ENCODE measurements at places on chromosomes 16 and 17. TPM values are rescaled to one million over a fixed set of nuclear protein-coding genes. Genes with fewer than 3 reads are reported as not detected.

CBLN1 gene
- not detected for total RNA-seq

COQ9 gene
- total RNA-seq = 39.8 TPM

CLEC10A gene
- total RNA-seq = not detected

LRRC75A gene
- total RNA-seq = 2.0 TPM

GUCY2D gene
- not detected for total RNA-seq

PRR14 gene
- total RNA-seq = 78.6 TPM

KCNH4 gene
- 0.15 TPM for total RNA-seq

KAT8 gene
- 67.7 TPM for total RNA-seq

DNA sequence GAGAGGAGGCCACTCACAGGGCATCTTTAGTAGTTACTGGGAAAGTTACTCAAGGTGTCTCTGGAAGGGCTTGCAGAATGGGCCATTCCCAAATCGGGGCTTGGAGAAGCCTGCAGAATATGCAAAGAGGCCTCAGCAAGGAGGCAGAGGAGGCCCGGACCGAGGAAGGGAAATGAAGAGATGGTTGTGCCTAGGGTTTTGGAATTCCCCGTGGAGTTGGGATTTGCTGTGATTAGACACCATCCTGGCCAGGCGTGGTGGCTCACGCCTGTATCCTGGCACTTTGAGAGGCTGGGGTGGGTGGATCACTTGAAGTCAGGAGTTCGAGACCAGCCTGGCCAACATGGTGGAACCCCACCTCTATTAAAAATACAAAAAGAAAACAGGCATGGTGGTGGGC, 193.0 kb downstream of the IRF8 start:
- DNase-seq = no peak

- no peak for DNase-seq
Observed at GRCh38 chr17:7475764-7476422, 3.5 kb downstream of the ZBTB4 start.

GRCh38 chr17:31835984-31836383, 23.1 kb downstream of the COPRS start:
- no peak for DNase-seq

DNA sequence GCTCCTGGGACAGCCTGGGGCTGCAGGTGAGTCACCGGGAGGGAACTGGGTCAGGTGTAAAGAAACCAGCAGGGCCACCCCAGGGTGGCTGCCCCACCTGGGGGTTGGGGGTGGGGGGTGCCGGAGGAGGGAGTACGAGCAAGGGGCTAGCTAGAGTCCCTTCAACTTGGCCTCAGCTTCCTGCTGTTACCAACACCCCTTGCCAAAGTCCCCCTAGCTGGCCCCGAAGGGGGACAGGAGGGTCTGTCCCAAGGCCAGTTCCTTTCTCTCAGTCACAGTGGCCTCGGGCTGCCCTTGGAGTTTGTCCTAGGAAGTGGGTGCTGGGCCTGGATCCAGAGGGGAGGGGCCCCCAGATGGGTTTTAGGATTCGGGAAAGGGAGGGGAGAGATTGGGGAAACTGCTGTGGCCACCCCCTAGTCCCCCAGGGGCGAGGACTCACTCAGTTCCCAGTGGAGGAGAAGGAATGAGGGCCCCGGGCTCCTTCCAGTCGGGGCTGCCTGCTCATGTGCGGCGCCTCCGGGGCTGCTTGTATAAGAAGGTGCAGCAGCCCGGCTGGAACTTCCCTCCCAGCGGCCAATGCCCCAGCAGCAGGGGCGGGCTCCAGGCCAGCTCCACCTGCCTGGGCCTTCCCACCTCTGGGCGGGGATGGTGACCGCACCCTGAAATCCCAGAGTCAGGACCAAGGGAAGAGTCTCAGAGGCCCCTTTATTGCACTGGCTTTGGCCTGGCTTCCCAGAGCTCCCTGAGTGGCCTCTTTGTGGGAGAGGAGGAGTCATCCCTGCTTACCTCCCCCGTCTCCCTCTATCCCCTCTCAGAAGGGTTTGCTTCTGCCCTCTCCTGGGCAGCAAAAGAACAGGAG, 7.3 kb downstream of the ARHGAP27 start:
- no peak for DNase-seq

DNA sequence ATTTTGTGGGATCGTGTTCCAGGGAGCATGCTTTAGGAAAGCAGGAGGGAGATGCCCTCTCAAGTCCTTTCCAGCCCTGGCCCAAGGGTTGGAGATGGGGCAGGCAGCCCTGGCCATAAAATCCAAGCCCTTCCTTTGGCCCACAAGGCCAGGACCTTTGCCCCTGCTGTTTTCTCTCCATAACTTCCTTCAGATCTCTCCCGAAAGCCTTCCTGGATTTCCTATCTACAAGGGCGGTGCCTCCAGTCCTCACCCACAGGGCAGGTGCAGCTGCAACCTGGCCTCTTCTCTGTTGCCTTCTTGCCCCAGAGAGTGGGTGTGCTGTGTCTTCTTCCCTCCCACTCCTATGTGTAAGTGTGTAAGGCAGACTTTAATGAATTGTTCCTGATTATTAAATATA, 8.5 kb upstream of the PDP2 start:
- DNase-seq = no peak

Data from activated CD4-positive, alpha-beta T cell treated with anti-CD3 and anti-CD28 coated beads, Interleukin-2, amount 10 ng/mL, durations not matched to agents 7 days and 5 days (primary cell).